ENCODE measurements at places on chromosomes 2 and 18.
A peak's percentile ranks its signal among the peaks of the same experiment; 100 is the strongest.

DNA sequence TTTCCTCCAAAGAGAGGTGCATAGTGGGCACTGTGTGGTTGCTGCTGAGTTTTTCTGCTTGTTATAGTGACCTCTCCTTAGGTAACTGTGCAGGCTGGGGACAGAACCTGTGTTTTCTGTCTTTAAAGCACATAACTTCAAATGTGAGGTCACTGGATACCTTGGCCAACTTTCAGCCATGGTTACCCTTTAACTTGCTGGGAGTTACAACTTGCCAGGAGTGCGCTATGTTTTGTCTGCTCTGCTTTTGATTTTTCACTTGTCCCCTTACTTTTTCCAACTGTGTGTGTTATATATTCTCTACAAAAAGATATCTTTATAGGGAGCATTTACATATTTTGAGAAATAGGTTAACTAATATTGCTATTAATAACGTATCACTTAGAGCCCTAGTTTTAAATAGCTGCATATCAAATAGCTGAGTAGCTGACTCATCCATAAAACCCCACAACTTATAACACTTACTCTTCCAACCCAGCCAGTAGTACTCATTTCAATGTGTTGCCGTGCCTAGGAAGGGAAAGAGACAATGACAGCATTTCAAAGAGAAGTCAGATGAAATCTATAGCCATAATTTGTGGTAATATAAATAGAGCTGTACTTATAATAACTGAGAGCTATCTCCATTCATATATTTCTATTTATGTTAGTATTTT is 51.6 kb downstream of the DPP4 start:
- DNase-seq: no peak

DNA sequence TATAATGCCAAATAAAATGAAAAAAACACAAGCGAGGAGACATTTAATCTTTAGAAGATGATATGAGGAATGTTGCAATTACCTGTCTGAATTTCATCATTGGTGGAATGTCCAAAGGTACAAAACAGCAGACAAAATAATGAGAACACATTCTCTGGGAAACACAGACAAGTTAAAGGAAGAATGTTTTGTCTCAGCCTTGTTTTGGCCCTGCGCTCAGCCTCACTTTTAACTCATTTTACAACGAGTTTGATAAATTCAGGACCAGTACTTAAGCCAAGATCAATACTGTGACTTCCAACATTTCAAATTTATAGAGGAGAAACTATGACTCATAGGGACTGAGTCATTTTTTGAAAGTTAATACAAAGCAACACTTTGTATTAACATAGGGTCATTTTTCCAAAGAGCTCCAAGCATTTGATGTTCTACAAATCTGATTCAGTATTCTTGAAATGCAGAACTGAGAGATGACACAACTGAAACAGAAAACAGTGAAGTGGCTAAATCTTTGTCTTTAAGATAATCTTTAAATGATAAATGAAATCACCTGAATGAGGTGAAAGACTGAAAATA is 833.2 kb upstream of the CHAC2 start:
- DNase-seq: no peak

DNA sequence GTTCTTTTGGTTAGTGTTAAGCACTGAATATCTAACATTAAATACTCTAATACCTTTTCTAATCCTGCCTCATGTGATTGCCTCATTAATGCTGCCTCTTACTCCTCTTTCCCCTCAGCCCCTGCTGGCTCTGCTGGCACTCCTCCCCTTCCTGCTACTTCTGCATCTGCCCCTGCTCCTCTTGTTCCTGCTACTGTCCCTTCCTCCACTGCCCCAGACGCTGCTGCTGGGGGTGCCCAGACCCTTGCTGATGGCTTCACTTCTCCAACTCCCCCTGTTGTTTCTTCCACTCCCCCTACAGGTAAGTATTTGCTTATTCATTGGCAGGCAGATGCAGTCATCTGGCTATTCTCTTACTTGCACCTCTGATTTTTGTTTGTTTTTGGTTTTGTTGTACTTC is 68.5 kb downstream of the ABI2 start:
- DNase-seq: no peak

DNA sequence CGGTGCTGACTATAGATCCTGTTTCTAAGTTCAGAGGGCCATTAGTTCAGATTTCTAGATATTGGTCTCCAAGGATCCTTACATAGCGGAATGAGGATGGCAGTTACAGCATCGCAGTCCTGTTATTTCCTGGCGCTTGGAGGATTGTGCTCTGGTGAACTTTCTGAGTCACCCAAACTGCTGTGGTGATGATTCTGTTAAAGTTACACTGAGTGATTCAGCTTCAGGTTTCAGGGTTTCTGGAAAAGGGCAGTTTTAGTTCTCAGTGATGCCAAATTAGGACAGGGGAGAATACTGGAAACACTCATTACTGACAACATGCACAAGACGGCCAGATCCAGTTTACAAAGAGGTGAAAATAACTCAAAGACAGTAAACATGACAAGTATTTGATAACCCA is 52.1 kb upstream of the ANKRD62 start:
- DNase-seq: no peak

DNA sequence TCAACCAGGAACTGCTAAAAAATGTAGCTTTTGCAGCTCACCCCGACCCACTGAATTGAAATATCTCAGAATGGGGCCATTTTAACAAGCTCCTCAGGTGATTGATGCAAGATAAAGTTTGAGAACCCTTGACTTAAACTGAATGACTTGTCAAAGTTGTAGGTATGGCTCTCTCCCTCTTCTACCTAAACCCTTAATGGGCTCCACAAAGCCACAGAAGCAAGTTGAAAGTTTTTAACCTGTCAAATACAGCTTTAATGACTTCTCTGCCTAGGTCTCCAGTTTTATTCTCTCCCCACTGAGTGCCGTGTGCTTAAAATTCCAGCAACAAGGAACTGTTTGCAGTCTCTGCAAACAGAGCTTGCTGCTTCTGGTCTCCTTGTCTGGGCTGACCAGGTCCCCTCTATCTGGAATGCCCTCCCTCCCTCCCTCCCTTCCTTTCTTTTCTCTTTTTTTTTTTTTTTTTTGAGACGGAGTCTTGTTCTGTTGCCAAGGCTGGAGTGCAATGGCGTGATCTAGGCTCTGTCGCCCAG is 19.7 kb upstream of the RNF125 start:
- DNase-seq: no peak

- DNase-seq: no peak
These were observed 520.5 kb downstream of the KCNJ3 start for GRCh38 chr2:155218945-155219344.

DNA sequence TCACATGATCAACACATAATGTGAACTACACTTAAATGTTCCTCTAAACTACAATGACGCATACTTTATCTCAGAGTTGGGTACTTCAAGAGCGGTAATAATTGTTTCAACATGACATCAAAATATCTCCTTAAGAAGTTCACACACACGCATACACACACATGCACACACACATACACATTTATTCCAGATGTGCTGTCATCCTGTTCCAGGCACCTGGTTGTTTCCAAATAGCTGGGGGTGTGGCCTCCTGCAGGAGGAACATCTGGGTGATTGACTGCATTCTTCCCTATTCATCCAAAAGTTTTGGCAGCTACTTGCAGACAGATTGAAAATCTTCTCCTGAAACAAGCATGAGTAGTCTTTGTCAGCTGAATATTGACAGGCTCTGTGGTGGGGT is 37.9 kb upstream of the PIK3C3 start:
- no peak for DNase-seq

DNA sequence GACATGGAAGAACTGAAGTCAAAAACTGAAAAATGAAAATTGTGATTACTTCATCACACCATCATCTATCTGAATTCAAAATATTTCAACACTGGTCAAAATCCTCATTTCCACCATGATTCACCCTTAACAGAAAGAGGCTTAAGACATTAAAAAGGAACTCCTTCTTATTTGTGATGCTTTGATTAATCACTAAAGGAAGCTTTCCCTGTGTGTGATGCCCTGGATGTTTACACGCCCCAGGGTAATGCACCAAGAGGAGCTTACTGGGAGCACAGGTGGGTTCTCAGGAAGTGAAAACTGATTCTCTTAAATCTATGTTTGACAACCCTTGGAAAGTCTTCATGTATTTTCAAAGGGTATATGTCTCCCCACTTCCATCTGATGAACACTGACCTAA is 11.5 kb downstream of the GRB14 start:
- DNase-seq: no peak

GRCh38 chr18:54772056-54772455 is 56.2 kb upstream of the RAB27B start:
- DNase-seq: no peak

GRCh38 chr2:96839293-96839874 is 4.4 kb downstream of the ANKRD23 start:
- DNase-seq: no peak

- DNase-seq: no peak
These were observed 46.5 kb upstream of the NFU1 start for GRCh38 chr2:69483696-69484095.

GRCh38 chr2:6181525-6181924 is 489.3 kb downstream of the SOX11 start:
- no peak for DNase-seq

DNA sequence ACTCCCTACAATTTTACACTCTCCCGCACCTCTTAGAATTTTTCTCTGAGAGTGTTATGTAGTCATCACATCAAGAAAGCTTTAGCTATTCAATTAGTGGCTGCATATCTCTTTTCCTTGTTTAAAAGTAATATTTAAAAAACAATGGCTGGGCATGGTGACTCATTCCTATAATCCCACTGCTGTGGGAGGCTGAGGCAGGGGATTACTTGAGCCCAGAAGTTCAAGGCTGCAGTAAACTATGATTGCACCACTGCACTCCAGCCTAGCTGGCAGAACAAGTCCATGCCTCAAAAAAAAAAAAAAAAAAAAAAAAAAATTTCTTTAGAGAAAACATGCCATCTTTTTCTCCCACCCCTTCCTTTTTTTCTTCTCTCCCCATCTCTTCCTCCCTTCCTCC is 44.3 kb downstream of the AQP4 start:
- no peak for DNase-seq

DNA sequence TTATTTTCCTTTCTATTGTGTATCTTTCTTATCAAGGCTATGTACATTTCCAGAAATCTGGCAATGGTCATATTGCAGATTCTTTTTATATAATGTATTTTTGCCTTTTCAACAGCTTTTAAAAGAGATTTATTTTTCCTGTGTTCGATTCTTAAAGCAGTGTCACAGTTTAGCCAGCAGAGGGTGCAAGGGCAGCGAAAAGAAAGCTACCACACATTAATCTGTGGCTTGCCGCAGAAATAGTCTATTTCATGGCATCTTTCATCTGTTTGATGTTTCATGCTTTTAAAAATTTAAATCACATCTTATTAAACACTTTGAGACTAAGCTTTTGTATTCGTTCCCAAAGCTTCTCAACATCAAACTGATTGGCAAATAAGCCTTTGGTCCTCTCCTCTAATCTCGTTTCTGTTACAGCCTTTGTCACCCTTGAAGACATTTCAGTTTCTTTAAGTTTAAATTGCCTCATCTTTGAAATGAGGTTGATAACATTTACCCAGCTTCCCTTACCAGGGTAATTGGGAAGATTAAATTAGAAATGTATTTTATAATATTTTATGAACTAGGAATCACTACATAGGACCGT is 73.3 kb downstream of the PIK3C3 start:
- DNase-seq: peak; percentile 35

GRCh38 chr2:8488001-8488738 is 193.7 kb upstream of the ID2 start:
- no peak for DNase-seq

GRCh38 chr2:100882645-100883613 is 63.0 kb downstream of the NPAS2 start:
- no peak for DNase-seq

- no peak for DNase-seq
These were observed 232.9 kb upstream of the BOD1L2 start for GRCh38 chr18:56913941-56914340.
